ENCODE measurements at places on chromosomes 2 and 18. TPM values are rescaled to one million over a fixed set of nuclear protein-coding genes. Genes with fewer than 3 reads are reported as not detected.

Gene SH2D6
- polyA plus RNA-seq, result not detected

Gene GPR39
- not detected for polyA plus RNA-seq

Gene KCNIP3
- polyA plus RNA-seq, result 1.8 TPM

DNA sequence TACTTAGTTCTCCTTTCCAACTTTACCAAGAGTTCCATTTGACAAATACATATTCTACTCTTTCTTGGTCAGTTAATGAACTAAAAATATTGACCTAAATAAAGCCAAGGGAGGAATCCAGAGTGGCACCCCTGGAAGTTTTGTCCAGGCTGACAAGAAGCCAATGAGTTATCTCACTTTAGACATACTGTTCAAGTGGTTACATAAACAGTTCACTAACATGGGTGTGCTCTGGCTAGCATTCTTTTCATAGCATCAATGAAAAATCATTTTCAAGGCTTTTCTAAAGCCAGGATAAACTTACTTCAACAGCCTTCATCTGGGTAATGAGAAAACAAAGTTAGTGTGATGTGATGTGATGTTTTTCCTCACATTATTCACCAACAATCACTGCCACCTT is 649.4 kb downstream of the TDRD15 start:
- H3K4me1 ChIP-seq, result no peaks in the 10 kb centered on the region
- no peak overlapping the region for H3K4me3 ChIP-seq

GRCh38 chr2:188668017-188668680 is 306.0 kb upstream of the COL3A1 start:
- H3K27me3 ChIP-seq, result no peaks in the 10 kb centered on the region
- H3K4me3 ChIP-seq, result no peak overlapping the region
- H3K4me1 ChIP-seq, result no peaks in the 10 kb centered on the region
- no peak overlapping the region for H3K27ac ChIP-seq

DNA sequence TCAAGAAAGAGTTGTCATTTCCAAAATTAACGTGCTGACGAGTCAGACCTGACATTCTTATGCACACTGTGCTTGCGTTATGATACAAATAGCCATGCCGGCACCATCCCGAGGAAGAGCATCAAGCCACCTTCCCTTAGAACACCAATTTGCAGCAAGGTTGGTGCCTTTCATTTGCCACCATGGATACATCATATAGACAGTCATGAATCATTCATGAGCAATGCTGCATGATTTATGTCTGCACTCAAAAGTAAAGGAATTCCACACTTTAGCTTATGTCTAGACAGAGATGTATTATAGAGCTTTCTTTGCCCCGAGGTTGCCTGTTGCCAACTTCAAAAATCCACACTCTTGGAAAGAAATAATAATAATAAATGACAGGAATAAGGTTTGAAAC is 166.9 kb downstream of the VWC2L start:
- no peaks in the 10 kb centered on the region for H3K4me1 ChIP-seq
- no peaks in the 10 kb centered on the region for H3K36me3 ChIP-seq
- no peak overlapping the region for H3K4me3 ChIP-seq
- H3K27ac ChIP-seq, result no peak overlapping the region

DNA sequence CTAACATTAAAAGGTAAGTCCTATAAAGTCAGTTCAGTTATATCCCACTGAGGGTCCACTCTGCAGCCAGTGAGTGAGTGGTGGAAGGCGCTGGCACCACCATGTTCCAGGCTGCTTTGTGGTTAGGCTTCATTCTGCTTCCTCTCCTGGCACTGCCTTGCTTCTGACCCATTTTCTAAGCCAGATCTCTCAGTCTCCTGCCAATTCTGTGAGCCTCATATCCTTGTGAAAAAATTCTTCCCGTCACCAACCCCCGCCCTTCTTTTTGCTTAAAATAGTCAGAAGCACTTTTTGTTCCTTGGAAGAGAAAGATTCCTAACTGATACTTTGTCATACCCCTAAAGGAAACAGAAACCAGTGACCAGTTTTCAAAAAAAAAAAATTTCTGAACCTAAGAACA is 139.8 kb upstream of the NCK2 start:
- H3K27ac ChIP-seq, result no peak overlapping the region
- no peak overlapping the region for H3K4me3 ChIP-seq
- H3K36me3 ChIP-seq, result no peaks in the 10 kb centered on the region
- no peaks in the 10 kb centered on the region for H3K27me3 ChIP-seq
- DNase-seq, result no peak
- H3K4me1 ChIP-seq, result no peaks in the 10 kb centered on the region

DNA sequence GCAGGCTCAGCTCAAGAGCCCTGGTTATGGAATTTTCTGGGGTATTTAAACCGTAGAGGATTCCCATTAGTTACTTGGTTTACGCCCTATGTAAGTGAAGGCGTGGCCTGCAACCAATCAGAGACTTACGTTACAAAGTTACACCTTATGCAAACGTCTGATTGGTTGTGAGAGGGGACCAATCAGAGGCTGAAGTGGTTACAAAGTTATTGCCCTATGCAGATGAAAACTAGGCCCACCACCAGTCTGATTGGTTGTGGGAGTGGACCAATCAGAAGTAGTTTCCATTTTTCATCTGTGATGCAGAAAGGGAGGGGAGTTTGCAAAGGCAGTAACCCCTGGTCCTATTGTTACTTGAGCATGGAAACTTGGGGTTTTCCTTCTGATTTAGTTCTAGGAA is 49.1 kb downstream of the DLGAP1 start:
- no peak overlapping the region for H3K4me3 ChIP-seq
- no peaks in the 10 kb centered on the region for H3K27me3 ChIP-seq
- no peak overlapping the region for H3K27ac ChIP-seq

DNA sequence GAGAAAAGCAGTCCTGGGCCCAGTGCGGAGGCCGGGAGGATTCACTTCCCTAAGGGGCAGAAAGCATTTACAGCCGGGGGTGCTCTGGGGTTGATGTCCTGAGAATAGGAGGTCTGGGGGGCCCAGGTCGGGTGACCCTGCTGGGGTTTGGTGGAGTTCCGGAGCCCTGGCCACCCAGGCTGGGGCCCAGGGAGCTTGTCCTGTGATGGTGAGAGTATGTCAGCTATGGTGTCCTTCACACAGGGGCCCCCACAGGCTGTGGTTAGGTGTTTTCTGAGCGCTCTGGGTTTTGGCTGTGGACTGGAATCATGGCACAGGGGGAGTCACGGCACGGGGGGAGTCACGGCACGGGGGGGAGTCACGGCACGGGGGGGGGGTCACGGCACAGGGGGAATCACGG is 54.5 kb upstream of the TMEM18 start:
- H3K4me3 ChIP-seq, result no peak overlapping the region
- H3K27me3 ChIP-seq, result peaks cover 3% of the 10 kb centered on the region
- H3K27ac ChIP-seq, result no peak overlapping the region
- DNase-seq, result no peak
- no peaks in the 10 kb centered on the region for H3K36me3 ChIP-seq

DNA sequence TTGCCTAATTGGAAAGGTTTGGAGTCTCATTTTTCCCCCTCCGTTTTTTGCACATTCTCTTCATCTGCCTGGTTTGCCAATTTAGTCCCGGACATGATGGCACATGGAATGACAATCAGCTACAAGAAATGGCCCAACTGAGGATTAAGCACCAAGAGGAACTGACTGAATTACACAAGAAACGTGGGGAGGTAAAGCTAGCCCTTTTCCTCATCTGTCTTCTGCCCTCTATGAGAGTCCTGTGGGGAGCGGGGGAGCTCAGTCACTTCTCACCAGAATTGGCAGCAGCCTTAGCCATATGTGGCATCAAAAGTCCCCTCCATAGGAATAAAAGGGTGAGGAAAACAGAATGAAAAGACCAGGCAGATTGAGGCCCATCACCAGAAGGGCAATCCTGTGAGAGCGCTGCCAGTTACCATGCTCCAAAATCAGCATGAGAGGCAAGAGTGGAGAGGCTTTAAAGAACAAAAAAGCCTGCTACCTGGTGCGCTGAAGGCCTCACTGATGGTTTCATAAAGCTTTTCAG is 11.6 kb downstream of the ATG16L1 start:
- H3K4me1 ChIP-seq, result peaks cover 28% of the 10 kb centered on the region
- H3K36me3 ChIP-seq, result peaks cover 90% of the 10 kb centered on the region
- H3K27me3 ChIP-seq, result no peaks in the 10 kb centered on the region

- no peaks in the 10 kb centered on the region for H3K36me3 ChIP-seq
- no peak overlapping the region for H3K4me3 ChIP-seq
- DNase-seq, result no peak
- H3K4me1 ChIP-seq, result peaks cover 35% of the 10 kb centered on the region
These were observed 33.9 kb upstream of the DARS1 start for GRCh38 chr2:136019306-136019705.

Measured in spleen (tissue), 13 donors.